ENCODE measurements at places on chromosomes 7 and 10.
A peak's percentile ranks its signal among the peaks of the same experiment; 100 is the strongest.

- DNase-seq, result no peak
- no peak overlapping the region for H3K4me3 ChIP-seq
- no peak overlapping the region for H3K27ac ChIP-seq
- H3K4me1 ChIP-seq, result no peaks in the 10 kb centered on the region
These were observed 108.0 kb downstream of the SMURF1 start for GRCh38 chr7:99035723-99036545.

GRCh38 chr7:134660961-134661376 is 14.3 kb downstream of the BPGM start:
- no peaks in the 10 kb centered on the region for H3K4me1 ChIP-seq
- H3K4me3 ChIP-seq, result no peak overlapping the region
- H3K36me3 ChIP-seq, result peaks cover 66% of the 10 kb centered on the region
- no peak overlapping the region for H3K27ac ChIP-seq
- no peak for DNase-seq

DNA sequence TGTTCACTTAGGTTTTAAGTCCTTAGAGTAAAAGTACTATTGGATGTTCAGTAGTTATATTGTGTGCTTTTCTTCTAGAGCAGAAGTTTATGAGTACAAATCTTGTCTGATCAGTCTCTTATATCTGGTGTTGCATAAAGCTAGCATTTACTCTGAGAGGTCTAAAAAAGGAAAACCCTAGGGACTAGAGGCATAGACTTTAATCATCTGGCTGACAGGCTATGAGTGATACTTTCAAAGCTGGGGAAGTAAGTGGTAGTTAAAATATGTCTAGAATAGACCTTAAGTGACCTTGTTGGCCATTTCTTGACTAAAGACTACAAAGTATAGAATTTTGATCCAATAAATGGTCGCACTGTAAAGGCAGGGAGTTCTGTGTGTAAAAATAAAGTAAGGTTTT is 32.9 kb upstream of the PHYHIPL start:
- no peaks in the 10 kb centered on the region for H3K4me1 ChIP-seq
- no peak for DNase-seq
- H3K4me3 ChIP-seq, result no peak overlapping the region

DNA sequence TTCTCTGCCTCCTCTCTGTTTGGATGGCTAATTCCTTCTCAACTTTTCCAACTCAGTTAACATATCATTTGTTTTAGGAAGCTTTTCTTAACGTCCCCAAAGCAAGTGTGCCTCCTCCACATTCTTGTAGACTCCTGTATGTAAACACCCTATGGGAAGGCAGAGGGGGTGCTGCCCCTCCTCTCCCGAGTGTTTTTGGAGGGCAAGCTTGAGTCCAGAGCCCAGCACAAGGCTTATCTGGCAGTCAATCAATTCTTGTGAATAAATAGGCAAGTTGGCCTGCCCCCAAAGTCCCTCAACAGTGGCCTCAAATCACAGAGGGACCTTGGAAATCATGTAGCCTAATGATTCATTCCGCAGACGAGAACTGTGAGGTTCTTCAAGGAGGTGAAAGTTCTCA is 305.6 kb downstream of the RPS24 start:
- no peak overlapping the region for H3K27ac ChIP-seq
- H3K4me1 ChIP-seq, result peaks cover 17% of the 10 kb centered on the region
- no peaks in the 10 kb centered on the region for H3K27me3 ChIP-seq

DNA sequence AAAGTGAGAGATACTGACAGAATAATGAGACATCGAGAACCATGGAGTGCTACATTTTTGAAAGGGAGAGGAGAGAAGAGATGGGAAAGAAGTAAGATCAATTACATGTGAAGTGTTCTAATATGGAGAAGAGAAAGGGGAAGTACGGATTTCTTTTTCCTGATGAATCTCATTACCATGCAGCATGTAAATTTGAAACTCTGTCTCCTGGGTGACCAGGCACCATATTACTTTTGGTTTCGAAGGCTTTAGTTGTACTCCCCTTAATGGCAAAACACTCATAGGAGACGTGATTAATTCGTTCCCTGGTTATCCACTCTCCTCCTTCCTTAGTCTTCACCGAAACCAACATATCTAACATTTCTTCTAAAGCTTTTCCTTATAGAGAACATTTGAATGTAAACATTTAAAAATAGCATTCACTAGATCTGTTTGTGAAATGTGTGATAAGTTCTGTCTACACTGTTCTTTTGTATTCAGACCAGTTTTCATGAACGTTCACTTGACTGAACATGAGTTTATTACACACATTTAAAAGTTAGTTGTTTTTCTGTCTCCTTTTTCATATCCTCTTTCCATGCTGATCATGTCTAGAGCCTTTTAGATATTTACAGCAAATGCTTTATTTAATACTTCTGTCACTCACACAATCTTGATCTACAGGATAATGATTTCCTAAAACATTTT is 80.2 kb upstream of the MSRB2 start:
- no peak overlapping the region for H3K4me3 ChIP-seq
- no peaks in the 10 kb centered on the region for H3K4me1 ChIP-seq
- H3K36me3 ChIP-seq, result no peaks in the 10 kb centered on the region
- no peaks in the 10 kb centered on the region for H3K27me3 ChIP-seq
- peak overlapping the region; percentile 39 for H3K27ac ChIP-seq
- no peak for DNase-seq

DNA sequence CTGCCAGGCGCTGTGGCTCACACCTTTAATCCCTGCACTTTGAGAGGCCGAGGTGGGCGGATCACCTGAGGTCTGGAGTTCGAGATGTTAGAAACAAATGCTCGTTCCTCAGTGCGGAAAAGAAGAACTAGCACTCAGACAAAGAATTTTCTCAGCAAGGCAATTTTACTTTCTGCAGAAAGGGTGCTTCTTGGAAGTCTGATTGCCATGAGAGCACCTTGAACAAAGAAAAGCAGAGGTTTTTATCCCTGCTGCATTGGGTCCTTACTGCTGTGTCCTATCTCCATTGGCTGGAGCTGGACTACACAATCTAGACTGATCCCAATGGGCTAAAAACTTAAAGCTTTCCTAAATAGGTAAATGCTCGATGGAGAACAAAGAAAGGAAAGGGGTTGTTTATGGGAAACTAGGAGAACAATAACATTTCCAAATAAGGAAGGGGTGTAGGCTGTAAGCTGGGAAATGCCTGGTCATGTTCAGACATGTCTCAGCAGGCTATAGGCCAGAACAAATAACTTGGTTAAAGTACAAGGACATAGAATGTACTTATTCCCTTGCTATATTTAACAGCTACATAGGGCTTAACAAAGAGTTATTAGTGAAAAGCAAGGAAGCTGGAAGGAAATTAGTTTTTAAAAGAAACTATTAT is 26.1 kb upstream of the ACTR3B start:
- no peaks in the 10 kb centered on the region for H3K36me3 ChIP-seq
- no peak for DNase-seq
